ENCODE measurements at places on chromosomes 3 and 15.
A peak's percentile ranks its signal among the peaks of the same experiment; 100 is the strongest.

GRCh38 chr15:33132722-33133345 lies 61.7 kb downstream of the FMN1 start:
- no peaks in the 10 kb centered on the region for H3K27me3 ChIP-seq
- H3K4me3 ChIP-seq: no peak overlapping the region
- DNase-seq: no peak

- no peak overlapping the region for H3K27ac ChIP-seq
- no peaks in the 10 kb centered on the region for H3K4me1 ChIP-seq
- no peak for DNase-seq
- H3K27me3 ChIP-seq: no peaks in the 10 kb centered on the region
- no peaks in the 10 kb centered on the region for H3K36me3 ChIP-seq
- H3K4me3 ChIP-seq: no peak overlapping the region
Measured at GRCh38 chr15:49674370-49674769, 53.5 kb downstream of the DTWD1 start.

- no peak overlapping the region for H3K27ac ChIP-seq
- H3K36me3 ChIP-seq: no peaks in the 10 kb centered on the region
- DNase-seq: no peak
- H3K4me1 ChIP-seq: no peaks in the 10 kb centered on the region
- no peaks in the 10 kb centered on the region for H3K27me3 ChIP-seq
Measured at GRCh38 chr15:83449937-83450506, 2.9 kb downstream of the SH3GL3 start.

GRCh38 chr3:29397406-29397805 lies 116.5 kb downstream of the RBMS3 start:
- no peaks in the 10 kb centered on the region for H3K27me3 ChIP-seq
- no peak overlapping the region for H3K27ac ChIP-seq
- no peaks in the 10 kb centered on the region for H3K4me1 ChIP-seq
- no peak overlapping the region for H3K4me3 ChIP-seq

GRCh38 chr15:59170295-59171066 lies 36.2 kb upstream of the LDHAL6B start:
- no peak overlapping the region for H3K27ac ChIP-seq
- H3K4me3 ChIP-seq: no peak overlapping the region
- DNase-seq: no peak

- no peak overlapping the region for H3K27ac ChIP-seq
- H3K4me3 ChIP-seq: no peak overlapping the region
- no peaks in the 10 kb centered on the region for H3K4me1 ChIP-seq
Measured at GRCh38 chr3:124769462-124769861, 39.2 kb downstream of the UMPS start.

DNA sequence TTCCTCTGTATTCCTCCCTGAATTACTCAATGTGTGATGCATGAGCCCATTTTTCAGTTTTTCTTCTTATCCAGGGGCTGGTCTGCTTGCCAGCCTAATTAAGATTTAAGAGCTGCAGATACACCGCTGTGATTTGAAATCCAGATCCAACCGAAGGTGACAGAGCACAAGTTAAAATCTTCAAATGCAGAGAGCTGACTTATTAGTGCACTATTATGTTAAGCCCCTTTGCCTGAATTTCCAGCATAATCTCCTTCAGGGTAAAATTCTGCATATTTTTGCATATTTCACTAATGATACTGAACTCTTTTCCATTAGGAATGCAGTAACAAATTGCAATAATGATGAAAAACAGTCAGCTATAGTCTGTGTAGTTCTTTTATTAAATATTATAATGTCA lies 583.6 kb downstream of the ROBO2 start:
- H3K36me3 ChIP-seq: no peaks in the 10 kb centered on the region
- no peaks in the 10 kb centered on the region for H3K4me1 ChIP-seq
- H3K27ac ChIP-seq: no peak overlapping the region
- DNase-seq: no peak

DNA sequence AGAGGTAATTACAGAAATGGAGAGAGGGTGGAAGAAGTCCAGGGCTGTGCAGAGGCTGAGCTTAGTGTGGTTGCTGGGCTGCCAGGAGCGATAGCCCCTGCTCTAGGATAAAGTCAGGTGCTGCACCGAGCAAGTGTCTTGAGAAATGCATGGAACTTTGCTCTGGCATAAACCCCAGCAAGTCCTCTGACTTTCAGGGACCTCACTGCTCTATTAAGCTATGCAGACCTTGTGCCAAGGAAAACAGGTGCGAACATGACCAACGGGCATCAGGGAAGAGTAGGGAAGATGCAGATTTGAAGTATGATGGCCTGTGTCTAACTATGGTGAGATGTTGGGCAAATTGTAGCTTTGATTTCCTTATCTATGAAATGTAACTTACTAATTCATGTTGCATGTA lies 416.8 kb downstream of the NR2F2 start:
- H3K4me3 ChIP-seq: no peak overlapping the region
- no peaks in the 10 kb centered on the region for H3K36me3 ChIP-seq
- DNase-seq: no peak

GRCh38 chr3:81898336-81898735 lies 136.9 kb upstream of the GBE1 start:
- no peaks in the 10 kb centered on the region for H3K4me1 ChIP-seq
- no peaks in the 10 kb centered on the region for H3K27me3 ChIP-seq
- H3K27ac ChIP-seq: no peak overlapping the region
- no peaks in the 10 kb centered on the region for H3K36me3 ChIP-seq
- no peak overlapping the region for H3K4me3 ChIP-seq

- DNase-seq: no peak
- H3K27ac ChIP-seq: no peak overlapping the region
- no peaks in the 10 kb centered on the region for H3K4me1 ChIP-seq
- H3K27me3 ChIP-seq: no peaks in the 10 kb centered on the region
Measured at GRCh38 chr3:145411605-145412004, 749.4 kb downstream of the PLOD2 start.

DNA sequence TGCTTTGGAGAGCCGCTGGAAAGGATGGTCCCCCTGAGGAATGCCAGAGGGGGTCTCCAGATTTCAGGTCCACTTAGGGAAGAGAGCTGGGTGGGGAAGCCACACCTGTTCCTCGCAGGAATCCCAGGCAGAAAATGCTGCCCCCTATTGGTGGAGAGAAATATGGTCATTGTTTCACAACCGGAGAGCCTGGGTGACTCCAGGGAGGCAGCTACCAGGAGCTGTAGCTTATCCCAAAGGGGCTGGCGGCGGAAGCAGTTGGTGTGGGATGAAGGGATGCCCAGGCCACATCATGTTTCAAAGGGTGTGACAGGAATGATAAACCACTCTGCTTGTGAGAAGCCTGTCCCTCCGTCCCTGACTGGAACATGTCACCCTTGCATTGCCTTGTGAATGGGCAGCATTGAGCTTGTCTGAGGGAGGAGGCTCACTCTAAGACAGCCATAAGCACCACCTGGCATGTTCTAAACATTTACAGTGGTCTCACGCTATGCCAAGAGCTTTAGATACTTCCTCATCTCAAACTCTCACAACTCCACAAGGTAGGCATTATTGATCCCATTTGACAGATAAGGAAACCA lies 34.5 kb downstream of the POMGNT2 start:
- no peak overlapping the region for H3K27ac ChIP-seq
- H3K27me3 ChIP-seq: no peaks in the 10 kb centered on the region

DNA sequence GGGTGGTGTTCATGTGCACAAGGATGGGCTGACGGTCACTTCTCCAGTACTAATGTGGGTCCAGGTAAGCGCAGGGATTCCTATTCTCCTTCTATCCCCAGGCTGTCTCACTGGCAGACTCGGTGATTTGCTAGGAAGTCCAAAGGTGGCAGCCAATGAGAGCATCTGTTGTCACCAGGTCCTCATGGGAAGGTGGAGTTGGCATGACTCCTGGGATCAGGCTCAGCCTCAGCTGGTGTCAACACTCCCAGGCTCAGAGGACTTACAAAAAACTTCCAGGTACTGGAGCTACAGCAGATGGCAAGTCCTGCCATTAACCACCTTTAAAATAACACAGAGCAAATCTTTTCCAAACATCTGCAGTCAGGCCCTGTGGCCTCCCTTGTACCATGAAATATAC lies 13.8 kb downstream of the XYLB start:
- H3K27ac ChIP-seq: no peak overlapping the region
- H3K36me3 ChIP-seq: no peaks in the 10 kb centered on the region
- no peaks in the 10 kb centered on the region for H3K27me3 ChIP-seq

- no peaks in the 10 kb centered on the region for H3K4me1 ChIP-seq
- peaks cover 3% of the 10 kb centered on the region for H3K27me3 ChIP-seq
- no peaks in the 10 kb centered on the region for H3K36me3 ChIP-seq
- H3K4me3 ChIP-seq: no peak overlapping the region
- no peak for DNase-seq
- H3K27ac ChIP-seq: no peak overlapping the region
Measured at GRCh38 chr15:38828031-38828532, 263.5 kb upstream of the RASGRP1 start.

DNA sequence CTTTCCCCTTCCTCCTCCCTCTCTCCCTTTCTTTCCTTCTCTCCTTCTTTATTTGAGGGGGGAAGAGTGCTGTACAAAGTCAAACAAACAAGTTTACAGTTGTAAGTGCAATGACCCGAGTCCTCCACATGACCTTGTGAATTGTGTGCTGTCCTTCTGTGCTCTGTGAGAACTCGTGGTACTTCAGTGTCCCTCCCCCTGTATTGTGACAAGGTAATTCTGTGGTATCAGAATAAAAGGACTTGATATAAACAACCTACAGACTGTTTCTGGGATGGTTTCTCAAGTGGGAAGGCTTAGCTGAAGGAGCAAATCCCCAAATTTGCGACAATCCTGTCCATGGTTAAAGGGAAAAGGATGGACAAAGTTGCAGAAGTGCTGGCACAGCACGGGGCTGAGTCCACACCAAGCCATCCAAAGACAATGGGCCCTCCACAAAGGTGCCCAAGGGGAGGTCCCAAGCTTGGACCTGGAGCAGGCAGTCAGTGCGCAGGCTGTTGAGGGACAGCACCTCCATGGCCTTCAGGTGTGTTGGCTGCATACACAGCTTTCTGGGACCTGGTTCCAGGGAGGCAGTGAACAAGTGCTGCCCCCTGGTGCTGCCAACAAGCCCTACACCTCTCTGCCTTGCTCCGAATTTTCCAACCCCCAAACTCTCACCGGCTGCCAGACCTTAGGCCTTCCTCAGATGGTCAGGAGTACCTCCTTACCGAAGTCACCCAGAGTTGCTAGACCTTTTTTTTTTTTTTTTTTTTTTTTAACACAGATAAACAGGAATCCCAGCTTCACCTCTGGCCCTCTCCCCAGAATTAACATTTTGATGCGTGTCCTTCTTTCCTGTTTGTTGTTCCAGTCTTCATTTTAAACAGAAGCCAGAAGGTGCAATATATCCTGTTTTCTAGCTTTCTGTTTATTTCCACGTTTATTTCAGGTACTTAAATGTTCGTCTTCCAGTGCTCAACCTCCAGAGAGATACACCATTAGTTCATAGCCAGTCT lies 2.6 kb upstream of the APEH start:
- H3K4me3 ChIP-seq: no peak overlapping the region
- H3K27me3 ChIP-seq: no peaks in the 10 kb centered on the region
- H3K4me1 ChIP-seq: peaks cover 18% of the 10 kb centered on the region
- H3K27ac ChIP-seq: no peak overlapping the region
- DNase-seq: peak; percentile 42

DNA sequence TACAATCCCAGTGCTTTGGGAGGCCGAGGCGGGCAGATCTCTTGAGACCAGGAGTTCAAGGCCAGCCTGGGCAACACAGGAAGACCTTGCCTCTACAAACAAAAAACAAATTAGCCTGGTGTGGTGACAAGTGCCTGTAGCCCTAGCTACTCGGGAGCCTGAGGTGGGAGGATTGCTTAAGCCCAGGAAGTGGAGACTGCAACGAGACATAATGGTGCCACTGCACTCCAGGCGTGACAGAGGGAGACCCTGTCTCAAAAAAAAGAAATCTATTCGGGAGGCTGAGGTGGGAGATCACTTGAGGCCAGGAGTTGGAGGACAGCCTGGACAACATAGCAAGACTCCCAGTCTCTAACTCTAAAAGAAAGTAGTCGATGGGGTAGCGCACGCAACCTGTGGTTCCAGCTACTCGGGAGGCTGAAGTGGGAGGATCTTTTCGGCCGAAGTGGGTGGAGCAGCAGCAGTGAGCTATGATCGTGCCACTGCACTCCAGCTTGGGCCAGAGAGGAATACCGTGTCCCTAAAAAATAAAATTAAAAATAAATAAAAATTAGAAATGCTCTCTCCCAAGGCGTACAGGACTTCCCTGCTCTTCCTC lies 775 bp downstream of the C3orf33 start:
- no peaks in the 10 kb centered on the region for H3K36me3 ChIP-seq
- H3K4me1 ChIP-seq: peaks cover 9% of the 10 kb centered on the region
- peak overlapping the region; percentile 59 for H3K4me3 ChIP-seq
- H3K27me3 ChIP-seq: no peaks in the 10 kb centered on the region
- H3K27ac ChIP-seq: peak overlapping the region; percentile 50

- DNase-seq: no peak
- no peaks in the 10 kb centered on the region for H3K36me3 ChIP-seq
- H3K27me3 ChIP-seq: no peaks in the 10 kb centered on the region
- no peaks in the 10 kb centered on the region for H3K4me1 ChIP-seq
- H3K4me3 ChIP-seq: no peak overlapping the region
Measured at GRCh38 chr15:26438316-26438715, 334.6 kb downstream of the GABRB3 start.

- H3K4me3 ChIP-seq: no peak overlapping the region
- H3K27me3 ChIP-seq: no peaks in the 10 kb centered on the region
- no peaks in the 10 kb centered on the region for H3K36me3 ChIP-seq
- H3K27ac ChIP-seq: no peak overlapping the region
- no peaks in the 10 kb centered on the region for H3K4me1 ChIP-seq
Measured at GRCh38 chr3:24451461-24452099, 43.1 kb downstream of the THRB start.

DNA sequence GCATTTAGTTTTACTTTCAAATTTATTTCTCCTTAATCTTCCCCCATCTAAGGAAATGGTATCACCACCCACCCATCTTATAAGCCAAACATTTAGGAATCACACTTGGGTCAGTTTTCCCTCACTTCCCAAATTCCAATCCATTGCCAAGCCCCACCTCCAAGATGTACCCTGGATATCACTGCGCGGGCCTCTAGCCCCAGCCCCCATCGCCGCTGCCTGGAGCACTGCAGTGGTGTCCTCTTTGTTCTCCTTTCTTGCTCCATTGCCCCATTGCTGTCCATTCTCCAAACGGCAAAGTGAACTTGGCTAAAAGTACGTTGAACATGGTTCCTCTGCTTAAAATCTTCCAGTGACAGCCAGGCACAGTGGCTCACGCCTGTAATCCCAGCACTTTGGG lies 267.8 kb downstream of the SHOX2 start:
- no peaks in the 10 kb centered on the region for H3K36me3 ChIP-seq
- no peak overlapping the region for H3K27ac ChIP-seq

Data from effector memory CD4-positive, alpha-beta T cell (primary cell).